CD4-positive, alpha-beta T cell (primary cell): ENCODE measurements at places on chromosomes 12 and 14. TPM values are rescaled to one million over a fixed set of nuclear protein-coding genes. Genes with fewer than 3 reads are reported as not detected.

GRCh38 chr12:106917503-106917902 is 38.2 kb upstream of the TMEM263 start:
- no peak for DNase-seq

- DNase-seq: no peak
Observed at GRCh38 chr14:101499513-101499912, 61.8 kb upstream of the DIO3 start.

OR4N5 gene
- not detected for total RNA-seq

AICDA gene
- not detected for total RNA-seq

GRCh38 chr14:101600336-101600890 is 39.1 kb downstream of the DIO3 start:
- DNase-seq: no peak

KLHL33 gene
- total RNA-seq: 0.19 TPM

DNA sequence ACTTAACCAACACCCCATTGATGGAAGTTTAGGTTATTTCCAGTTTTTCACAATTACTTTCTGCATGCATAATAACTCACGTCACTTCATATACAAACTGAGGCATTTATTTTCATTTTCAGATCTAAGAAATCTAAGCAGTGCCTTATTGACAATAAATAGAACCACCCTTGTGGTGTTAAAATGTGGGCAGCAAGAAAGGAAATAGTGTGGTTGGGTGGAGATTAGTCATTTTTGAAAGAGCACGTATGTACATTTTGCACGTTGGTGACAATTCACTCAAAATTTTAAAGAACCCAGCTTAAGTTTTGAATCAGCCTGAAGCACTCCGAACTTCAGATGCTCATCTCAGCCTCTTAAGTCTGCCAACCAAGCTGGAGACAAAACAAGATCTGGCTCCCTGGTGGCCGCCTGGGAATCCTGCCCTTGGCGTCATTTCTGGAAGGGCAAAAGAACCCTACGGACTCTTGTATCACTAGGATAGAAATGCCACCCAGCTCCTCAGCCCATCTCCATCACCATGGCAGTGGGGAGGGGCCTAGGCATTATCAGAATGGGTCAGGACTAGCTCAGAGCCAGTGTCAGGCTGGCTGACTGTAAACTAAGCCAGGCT is 89.5 kb upstream of the BCL2L14 start:
- peak; percentile 17 for DNase-seq

GRCh38 chr14:55733599-55733998 is 153.6 kb downstream of the KTN1 start:
- no peak for DNase-seq

GRCh38 chr12:125104982-125105381 is 39.7 kb downstream of the AACS start:
- DNase-seq: no peak

INSM2 gene
- total RNA-seq: not detected

- DNase-seq: no peak
Observed at GRCh38 chr12:9673404-9674225, 4.1 kb downstream of the CLEC2D start.

GRCh38 chr14:89493406-89493805 is 76.4 kb upstream of the FOXN3 start:
- DNase-seq: no peak

- peak; percentile 39 for DNase-seq
Observed at GRCh38 chr12:100554608-100555077, 18.8 kb upstream of the GAS2L3 start.

- DNase-seq: no peak
Observed at GRCh38 chr12:106445959-106446358, 88.4 kb downstream of the POLR3B start.

RERG gene
- total RNA-seq: not detected

- no peak for DNase-seq
Observed at GRCh38 chr12:31387466-31387865, 61.5 kb upstream of the SINHCAF start.

DNA sequence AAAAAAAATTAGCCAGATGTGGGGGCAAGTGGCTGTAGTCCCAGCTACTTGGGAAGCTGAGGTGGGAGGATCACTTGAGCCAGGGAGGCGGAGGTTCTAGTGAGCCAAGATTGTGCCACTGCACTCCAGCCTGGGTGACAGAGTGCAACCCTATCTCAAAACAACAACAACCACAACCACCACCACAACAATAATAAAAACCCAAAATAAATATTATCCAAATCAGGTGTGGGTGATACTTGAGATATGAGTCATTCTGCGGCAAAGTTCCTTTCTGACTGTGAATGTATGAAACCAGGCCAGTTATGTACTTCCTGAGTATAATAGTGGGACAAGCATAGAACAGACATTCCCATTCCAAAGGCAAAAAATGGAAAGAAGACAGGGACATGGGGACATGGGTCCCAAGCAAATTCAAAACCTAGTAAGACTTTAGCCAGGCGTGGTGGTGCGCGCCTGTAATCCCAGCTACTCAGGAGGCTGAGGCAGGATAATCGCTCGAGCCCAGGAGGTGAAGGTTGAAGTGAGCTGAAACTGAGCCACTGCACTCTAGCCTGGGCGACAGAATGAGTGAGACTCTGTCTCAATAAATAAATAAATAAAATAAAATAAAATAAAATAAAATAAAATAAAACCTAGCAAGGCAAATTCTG is 9.7 kb upstream of the ERC1 start:
- no peak for DNase-seq

GRCh38 chr12:92469837-92470236 is 233.0 kb upstream of the PLEKHG7 start:
- DNase-seq: no peak

- no peak for DNase-seq
Observed at GRCh38 chr12:112964067-112964670, 14.2 kb upstream of the OAS2 start.
